ENCODE measurements at places on chromosomes 13 and 19.

DNA sequence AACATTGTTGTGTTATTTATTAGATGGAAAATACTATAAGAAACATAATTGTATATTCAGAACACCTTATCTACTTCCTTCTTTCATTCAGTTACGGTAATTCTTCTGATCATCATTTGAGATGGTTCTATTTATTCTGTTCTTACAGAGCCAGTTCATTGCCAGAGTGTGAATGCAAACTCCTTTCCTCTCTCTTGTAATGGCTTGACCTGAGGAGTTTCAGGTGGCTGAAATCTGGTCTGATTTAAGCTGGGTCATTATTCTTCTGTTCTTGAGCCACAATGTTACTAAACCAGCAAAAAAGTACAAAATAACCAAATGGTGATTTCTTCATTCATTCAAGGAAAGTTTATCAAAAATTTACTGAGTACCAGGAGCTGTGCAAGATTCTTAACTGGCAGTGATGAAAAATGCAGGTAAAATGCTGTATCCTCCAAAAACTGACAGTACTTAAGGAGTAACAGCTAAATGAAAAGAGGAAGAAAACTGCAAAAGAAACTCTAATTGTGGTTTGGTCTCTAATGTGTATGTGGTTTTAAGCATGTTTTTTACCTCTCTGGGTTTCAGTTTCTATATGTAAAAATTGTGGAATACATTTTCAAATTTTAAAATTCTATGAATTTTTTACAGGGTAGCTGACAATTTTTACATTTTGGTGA, 182.4 kb upstream of the UFM1 start:
- DNase-seq = no peak

DNA sequence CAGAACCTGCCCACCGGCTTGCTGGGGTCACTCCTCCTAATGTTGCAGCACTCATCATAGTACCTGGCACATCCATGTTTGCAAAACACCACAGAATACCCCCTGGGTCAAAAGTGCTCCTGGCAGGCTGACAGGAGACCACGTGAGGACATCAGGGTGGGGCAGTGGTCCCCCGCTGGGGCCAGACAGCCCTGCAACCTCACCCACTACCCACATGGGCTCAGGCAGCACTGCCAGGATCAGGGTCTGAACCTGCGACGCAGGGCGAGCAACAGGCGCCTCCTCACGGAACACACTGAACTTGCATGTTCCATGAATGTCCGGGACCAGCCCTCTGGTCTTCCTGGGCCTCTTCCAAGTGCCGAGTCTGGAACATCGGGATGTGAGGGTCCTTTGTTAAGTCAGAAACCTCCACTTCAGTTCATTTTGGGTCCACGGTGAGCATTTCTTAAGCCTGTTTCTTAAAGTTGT, 1.4 kb upstream of the SLC7A9 start:
- peak; percentile 28 for DNase-seq

- DNase-seq = peak; percentile 81
These were observed 552 bp downstream of the KPNA3 start for GRCh38 chr13:49791711-49792549.

DNA sequence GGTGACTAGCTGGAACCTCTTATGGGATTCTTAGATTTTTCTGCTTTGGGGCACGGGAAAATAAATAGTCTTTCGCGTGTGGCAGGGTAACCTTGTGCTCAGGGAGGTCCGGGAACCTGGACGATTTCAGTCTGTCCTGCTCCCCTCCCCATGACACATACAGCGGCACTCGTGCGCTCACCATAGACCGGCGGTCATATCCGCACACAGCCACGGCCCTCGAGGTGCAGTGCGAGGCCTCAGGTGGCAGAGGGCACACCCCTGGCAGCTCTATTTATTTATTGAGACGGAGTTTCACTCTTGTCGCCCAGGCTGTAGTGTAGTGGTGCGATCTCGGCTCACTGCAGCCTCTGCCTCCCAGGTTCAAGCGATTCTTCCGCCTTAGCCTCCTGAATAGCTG, 3.0 kb downstream of the ONECUT3 start:
- no peak for DNase-seq

GRCh38 chr13:57837801-57838200, 206.3 kb downstream of the PCDH17 start:
- no peak for DNase-seq

DNA sequence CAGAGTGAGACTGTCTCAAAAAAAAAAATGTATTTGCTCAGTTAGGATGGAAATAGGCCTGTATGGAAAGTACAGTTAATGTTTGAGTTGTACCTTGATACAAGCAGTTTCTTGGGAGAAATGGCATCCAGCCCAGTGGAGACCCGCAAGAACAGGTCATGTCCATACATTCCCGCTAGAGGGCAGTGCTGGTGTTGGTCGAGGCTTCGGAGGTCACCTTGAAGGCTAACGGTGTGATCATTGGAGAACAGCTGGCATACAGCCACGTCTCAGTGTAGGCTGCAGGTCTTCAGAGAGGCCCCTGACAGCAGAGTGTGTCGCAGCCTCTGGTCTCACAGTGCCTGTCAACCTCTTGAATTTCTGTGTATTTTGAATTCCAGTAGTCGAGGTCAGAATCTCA, 7.5 kb downstream of the ZNF610 start:
- peak; percentile 70 for DNase-seq
